NCI-H2171 treated with DMSO at 0.1 percent for 48 hours (cell line): ENCODE measurements at places on chromosomes 11 and 22.

DNA sequence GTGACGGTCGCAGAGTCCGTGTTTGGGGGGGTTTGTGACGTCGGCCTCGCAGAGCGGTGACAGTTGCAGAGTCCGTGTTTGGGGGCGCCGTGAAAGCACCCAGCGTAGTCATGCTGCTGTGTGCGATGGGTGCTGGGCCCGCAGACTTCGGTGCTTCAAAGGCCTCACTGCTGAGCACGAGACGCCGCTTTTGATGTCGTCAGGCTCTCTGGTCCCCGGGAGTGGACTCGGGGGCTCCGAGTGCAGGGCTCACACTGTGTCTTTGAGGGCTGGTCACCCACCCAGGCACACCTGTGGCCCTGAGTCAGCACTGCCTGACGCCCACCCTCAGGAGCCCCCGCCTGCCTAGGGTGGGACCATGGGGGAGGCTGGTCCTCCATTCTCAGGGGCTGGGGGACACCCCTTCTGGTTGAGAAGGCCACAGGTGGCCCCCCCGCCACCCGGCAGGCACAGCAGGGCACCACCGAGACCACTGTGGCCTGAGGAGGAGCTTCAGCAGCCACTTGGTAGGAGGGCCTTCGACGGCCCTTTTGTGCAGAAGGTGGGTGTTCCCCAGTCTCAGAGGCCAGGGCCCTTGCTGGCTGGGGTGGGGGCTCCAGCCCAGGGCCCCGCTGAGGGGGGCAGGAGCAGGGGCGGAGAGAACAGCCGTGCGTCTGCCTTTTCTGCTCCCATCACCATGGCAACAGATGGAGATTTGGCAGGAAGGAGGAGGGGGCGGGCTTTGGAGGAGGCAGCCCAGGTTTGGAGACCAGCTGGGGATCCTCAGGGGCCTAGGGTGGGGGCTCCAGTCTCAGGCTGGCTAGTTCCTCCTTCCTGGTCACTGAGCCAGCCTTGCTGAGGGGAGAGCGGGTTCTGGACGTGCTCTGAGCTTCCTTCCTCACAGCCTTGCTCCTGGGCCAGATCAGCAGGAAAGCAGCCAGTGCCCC is 20.9 kb downstream of the BRSK2 start:
- peak; percentile 54 for DNase-seq

GRCh38 chr11:125381499-125382044 is 114.5 kb downstream of the FEZ1 start:
- DNase-seq: no peak

- DNase-seq: no peak
These were observed 78.8 kb downstream of the TNRC6B start for GRCh38 chr22:40256516-40256915.

- DNase-seq: no peak
These were observed 465 bp downstream of the MAPK1 start for GRCh38 chr22:21866833-21867527.
